ENCODE measurements at places on chromosomes 3 and 15.

DNA sequence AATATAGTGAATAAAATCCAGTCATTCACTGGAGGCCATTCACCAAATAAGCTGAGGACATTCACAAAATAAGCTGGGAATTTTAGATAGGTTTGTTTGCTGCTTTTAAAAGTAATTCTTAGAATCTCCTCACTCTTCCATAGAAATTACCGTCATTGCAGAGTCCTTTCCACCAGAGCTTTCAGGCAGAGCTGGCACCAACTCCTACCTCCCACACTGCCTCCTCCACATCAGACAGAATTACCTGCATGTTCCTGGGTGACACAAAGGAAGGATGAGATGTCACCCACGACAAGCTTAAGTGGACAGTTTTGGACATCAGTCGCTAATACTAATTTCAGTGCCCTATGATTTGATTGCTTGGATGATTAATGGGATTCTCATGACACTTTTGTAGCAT is 1113.2 kb downstream of the IGSF11 start:
- no peak for ATAC-seq

DNA sequence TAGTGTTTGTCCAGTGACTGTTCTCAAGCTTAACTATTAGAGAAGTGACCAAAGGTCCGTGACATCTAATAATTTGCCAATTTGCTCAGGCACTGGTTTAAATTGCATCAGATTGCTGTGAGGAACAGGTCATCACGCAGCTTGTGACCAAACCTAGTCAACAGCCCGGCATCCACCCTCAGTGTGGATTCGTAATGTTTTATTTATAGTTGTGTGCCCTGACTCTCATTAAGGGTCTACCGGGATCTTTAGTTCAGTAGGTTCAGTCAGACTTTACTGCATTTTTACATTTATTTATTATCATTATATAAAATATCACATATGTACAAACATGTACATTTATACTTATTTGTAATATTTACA is 46.4 kb upstream of the PGPEP1L start:
- no peak for ATAC-seq

DNA sequence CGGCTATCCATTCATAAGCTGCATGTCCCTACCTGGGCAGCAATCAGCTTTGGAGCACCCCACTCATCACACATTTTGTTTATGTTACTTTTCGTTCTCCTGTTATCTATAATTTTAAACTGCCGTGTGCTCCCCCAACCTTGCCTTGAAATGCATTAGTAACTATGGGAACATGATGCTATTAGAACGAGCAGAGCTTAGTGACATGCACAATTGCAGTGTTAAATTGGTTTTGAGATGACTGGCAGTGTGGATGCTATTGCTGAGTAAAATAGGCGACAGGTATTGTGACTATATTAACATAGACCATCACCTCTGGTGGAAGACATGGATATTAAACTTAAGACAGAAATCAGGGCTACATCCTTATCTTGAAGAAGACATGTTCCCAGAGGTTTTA is 191.6 kb downstream of the KCNAB1 start:
- ATAC-seq: no peak

DNA sequence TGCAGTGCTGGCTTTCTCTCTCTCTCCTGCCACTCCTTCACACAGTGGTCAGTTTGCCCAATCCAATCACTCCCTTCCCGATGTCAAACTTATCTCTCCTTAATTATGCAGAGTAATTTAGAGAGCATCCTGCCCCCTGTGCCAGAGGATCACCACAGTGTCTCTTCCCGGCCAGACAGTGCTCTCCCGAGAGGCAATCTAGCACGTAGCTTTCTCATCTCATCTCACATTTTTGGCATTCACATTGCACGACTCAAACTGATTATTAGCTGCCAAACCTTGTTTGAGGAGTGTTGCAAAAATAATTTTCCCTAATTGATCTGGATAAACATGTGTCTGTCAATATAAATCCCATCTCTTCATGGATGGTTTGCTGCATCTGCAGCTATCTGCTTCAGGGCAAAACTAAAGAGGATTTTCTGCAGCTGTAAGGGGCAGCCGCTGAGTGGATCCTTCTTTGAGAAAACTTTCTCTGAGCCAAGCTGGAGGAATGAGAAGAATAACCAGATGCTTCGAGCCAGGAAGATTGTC is 37.8 kb downstream of the SSUH2 start:
- no peak for ATAC-seq

GRCh38 chr3:139455855-139456254 is 20.5 kb downstream of the RBP2 start:
- no peak for ATAC-seq

Data from stimulated activated memory B cell treated with anti-CD40 and anti-IgM and Interleukin-4, amounts not matched to agents 10 μg/mL and 1 μg/mL and 100 μg/mL, for 72 hours (primary cell).